ENCODE measurements at places on chromosomes 11 and 22.

DNA sequence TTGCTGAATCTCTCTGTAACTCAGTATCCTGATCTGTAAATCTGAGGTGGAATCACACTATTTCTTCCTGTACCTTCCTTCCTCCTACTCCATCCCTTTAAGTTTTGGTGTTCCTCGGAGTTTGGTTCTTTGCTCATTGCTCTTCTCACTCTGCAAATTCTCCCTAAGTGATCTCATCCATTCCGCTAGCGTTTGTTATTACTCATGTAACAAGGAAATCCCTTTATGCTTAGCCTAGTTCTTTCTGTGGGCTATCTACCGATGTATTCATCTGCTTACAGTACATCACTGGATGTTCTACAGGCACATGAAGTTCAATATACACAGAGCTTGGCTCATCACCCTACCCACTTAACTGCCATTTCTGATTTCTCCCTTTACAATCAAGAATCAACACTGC is 1.6 kb upstream of the CEP295 start:
- DNase-seq = no peak

GRCh38 chr11:118886681-118887111 is 3.0 kb downstream of the CXCR5 start:
- DNase-seq = no peak

DNA sequence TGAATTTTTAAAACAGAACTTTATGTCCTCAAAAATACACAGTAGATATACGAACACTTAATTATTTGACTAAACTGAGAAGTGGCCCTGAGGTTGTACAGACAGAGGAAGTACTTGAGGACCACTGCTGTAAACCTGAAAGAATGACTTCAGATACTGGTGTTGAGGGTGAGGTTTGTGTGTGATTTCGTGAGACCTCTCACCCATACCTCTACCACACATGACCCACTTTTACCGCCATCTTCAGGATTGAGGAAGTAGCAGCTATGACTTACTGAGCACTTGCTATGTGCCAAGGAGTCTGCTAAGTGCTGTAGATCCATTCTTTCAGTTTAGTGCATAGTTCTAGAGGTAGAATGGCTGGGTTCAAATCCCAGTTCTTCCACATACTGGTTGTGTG is 21.9 kb downstream of the MMP13 start:
- DNase-seq = no peak

- DNase-seq = no peak
Measured at GRCh38 chr11:75576499-75576918, 14.5 kb downstream of the SERPINH1 start.

- no peak for DNase-seq
Measured at GRCh38 chr11:4713241-4713640, 8.7 kb downstream of the MMP26 start.

DNA sequence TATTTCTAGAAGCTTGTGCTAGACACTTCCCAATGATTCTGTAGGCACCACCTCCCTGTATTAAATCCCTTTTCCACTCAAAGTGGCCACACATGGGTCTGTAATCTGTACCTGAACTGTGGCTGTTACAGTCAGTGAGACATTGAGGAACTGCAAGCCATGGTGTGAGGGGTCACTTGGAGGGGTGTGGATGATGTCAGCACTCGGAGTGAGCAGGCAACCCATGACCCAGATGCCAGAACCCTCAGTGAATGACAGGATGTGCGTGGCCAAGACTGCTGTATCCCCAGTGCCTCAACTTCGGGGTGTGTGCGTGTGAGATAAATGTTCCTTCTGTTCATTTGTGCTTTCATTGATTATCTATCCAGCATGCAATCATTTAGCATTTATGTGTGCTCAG is 14.7 kb upstream of the SHANK3 start:
- no peak for DNase-seq

- no peak for DNase-seq
Measured at GRCh38 chr11:17437366-17437765, 39.3 kb downstream of the ABCC8 start.

GRCh38 chr22:25645964-25646363 is 81.5 kb downstream of the GRK3 start:
- DNase-seq = no peak

GRCh38 chr22:46542011-46542985 is 4.9 kb upstream of the CELSR1 start:
- no peak for DNase-seq

DNA sequence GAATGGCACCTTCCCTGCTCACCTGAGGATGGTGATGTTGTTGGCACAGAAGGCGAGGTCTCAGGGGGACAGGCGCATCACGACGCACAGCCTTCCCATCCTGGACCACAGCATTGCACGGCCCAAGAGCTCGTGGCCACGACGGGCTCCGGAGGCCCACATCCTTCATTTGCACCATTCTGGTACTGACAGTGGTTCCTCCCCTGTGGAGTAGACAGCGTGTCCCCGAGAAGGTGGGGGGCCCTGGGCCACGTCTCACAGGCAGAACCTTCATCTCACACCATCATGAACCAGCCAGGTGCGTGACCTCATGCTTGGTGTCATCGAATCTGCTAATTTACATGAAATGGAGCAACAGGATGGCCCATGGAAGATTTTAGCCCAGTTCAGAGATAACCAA is 180.0 kb downstream of the CTTN start:
- DNase-seq = no peak

Measured in NCI-H1417 treated with DMSO at 0.1 percent for 48 hours (cell line).